Right kidney (tissue), 9 donors: ENCODE measurements at places on chromosomes 13 and 19.

GRCh38 chr13:94878602-94879165 lies 166.3 kb upstream of the SOX21 start:
- DNase-seq = no peak

GRCh38 chr13:37869756-37870488 lies at the start of gene TRPC4:
Gene TRPC4 (minus strand): TSS chr13:37869772. CDS start chr13:37783333, 86,439 bp downstream.
- peak; percentile 77 for DNase-seq

- DNase-seq = no peak
Measured at GRCh38 chr13:50326811-50327210, 311.6 kb downstream of the KCNRG start.

DNA sequence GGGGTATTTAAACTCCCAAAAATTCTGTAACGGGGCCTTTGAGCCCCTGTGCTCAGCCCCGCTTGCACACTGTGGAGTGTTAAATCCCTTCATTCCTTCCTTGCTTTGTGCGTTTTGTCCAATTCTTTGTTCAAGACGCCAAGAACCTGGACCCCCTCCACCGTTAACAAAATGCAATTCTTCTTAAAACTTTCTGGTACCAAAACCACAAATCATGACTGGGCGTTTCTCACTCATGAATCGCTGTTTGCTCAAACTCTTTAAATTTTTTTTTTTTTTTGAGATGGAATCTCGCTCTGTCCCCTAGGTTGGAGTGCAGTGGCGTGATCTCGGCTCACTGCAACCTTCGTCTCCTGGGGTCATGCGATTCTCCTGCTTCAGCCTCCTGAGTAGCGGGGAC lies 881 bp downstream of the ZNF20 start:
- DNase-seq = peak; percentile 43

DNA sequence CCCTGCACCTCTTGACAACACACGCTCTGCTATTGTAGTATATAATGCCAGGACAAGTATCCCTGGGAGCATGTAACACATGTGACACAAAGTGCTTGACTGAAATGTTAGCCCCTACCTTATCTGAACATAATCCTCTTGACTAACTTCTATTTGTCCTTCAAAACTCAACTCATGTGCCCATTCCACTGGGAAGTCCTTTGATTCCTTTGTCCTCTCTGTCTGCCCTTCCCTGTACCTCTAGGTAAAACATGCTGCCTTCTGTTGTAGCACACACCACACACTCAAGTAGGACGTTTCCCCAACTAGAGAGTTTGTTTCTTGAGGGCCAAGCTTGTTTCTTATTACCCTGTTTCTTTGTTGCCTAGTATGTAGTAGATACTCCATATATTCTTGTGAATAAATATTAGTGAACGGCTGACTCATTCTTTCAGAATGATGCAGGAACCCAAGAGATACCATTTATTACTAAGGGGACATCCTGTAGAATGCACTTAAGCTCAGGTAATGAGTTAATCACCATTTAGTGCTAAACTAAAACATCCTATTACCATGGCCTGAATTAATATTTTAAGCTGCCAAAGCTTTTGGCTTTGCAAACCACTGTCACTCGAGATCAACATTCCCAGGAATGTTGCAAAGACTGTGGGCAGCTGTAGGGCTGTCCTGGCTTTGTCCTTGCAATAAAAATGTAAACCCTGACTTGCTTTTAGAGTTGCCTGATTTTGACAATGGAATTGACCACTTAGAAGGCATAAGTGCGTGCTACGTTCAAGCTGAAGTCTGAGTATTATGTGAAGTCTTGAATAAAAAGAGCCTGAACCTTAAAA lies 313.4 kb downstream of the COG6 start:
- no peak for DNase-seq

DNA sequence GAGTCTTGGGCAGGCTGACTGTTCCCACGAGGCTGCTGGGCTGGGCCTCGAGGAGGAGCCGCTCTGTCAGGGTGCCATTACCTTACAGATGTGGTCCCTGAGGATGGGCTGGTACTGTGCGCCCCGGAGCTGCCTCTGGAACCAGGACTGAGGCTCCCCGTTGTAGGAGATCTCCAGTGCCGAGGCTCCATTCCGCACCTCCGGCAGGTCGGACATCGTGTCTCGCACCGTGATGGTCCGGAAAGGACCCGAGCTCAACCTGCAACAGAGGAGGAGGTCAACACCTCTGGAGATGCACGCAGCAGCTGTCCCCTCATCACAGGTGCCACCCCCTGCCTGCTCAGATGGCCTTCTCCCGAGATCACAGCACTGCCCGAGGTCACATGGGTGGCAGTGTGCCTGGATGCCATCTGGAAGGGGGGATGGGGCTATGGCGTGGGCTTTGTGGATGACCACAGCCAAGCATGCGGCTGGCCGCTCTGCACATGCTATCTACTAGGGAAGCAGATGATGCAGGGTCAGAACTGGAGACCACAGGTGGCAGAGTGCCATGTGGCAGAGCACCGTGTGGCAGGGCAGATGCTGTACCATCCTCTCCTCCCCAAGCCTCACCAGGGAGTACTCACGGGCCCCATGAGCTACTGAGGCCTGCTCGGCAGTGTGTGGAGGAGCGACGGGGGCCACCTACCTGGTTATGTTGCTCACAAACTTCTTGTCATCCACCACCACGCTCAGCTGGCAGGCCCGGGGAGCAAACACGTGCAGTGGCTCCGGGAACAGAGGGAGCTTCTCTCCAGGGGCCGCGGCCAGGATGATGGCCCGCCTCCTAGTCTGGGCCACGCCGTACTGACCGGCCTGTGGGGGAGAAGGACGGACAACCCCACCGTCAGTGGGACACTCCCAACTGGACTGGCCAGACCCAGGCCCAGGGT lies 18.3 kb upstream of the EIF3G start:
- DNase-seq = no peak

DNA sequence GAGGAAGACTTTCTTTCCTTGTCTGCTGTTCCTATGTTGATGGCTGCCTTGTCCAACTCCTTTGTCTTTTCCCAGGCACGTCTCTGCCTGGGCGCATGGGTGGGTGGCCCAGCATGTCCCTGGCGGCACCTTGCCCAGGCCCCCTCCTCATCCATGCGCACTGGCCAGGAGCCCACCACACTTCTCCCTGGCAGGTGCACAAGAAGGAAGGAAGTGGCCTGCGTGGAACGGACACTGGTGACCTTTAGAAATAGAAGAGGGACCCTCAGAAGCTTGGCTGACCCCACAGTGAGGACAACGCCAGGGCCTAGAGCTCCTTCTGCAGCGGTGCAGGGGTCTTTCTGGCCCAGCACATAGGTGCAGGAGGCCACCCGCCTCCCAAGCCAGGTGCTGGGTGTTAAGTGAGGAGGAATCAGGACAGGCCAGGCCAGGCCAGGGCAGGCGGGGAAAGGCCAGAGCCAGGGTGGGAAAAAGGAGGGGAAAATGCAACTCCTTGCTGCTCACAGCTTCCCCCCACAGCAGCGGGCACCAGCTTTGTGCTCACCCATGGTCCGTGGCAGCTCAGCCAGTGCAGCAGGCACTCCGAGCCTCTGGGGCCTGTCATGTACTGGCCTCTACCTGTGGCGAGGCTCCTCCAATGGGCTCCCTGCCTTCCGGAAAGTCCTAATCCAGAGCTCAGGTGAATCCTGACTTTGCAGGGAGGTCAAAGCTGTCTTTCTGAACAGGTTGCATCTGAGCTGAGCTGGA lies 104.0 kb downstream of the SOX1 start:
- no peak for DNase-seq

- no peak for DNase-seq
Measured at GRCh38 chr13:30845297-30846214, 60.5 kb upstream of the MEDAG start.

DNA sequence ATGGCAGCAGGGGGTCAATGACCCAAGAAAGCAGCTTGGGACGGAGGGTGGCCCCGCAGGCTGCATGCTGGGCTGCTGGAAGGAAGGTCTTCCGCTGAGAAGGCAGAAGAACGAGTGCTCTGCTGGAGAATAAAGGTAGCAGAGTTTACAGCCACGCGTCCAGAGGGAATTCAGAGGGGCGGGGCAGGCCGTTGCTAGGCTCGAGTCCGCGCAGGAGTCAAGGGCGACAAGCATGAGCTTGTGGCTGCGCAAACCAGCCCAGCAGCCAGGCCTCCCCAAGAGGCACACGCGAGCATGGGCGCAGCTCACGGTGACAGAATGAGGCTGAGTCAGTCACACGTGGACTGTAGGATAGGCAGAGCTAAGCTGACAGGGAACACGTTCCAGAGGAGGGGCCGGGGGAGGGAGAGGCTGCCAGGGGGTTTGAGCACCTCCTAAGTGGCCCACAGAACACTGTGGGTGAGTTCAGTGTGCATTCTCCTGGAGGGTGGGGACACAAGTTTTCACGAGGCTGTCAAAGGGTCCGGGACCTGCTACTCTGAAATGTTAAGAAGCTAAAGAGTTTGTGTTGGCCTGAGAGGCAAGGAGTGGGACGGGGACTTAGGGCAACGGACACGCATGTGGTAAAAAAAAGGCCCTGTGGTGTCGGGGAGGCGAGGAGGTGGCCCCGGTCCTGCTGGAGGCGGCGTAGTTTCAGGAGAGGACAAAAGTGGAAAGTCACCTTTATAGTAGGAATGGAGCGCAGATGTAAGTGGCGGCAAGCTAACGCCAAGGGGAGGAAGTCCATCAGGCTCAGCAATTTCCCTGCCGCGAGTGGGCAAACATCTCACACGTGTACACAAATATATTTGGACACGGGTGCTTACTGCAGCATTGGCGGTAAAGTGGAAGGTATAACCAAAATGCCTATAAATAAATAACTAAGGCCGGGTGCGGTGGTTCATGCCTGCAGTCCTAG lies 17.7 kb downstream of the RFX2 start:
- DNase-seq = peak; percentile 69

DNA sequence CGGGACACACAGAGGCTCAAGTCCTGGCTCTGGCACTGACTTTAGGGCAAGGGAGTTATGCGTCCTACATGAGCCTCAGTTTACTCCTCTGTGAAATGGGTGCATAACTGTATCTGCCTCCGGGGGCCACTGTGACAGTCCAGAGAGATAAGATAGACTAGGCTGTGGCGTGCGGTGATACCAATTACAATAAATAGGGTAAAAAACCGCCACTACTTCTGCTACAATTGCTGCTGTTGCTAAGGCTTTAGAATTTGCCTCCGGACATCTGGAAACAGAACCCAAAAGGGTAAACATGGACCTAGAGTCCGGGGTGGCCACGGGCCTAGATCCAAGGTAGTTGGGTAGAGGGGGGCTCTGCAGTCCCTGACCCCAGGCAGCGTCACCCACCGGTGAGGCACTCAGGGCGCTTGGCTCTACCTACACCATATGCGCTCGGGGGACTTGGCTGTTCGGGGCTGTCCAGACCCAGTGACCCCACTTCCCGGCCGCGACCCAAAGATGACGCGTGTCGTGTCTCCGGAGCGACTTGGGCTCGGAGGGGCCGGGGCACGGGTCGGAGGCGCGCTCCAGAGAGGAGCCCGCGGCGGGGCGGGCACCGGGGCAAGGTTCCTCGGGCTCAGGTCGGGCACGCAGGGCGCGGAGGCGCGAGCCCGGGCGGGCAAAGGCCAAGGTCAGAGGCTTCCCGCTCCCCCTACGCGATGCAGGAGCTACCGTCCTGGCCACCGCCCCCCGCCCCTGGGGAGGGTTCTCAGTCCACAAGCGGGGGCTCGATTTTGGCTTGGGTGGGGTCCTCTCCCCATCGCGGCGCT lies 1.1 kb downstream of the INSR start:
- peak; percentile 61 for DNase-seq

DNA sequence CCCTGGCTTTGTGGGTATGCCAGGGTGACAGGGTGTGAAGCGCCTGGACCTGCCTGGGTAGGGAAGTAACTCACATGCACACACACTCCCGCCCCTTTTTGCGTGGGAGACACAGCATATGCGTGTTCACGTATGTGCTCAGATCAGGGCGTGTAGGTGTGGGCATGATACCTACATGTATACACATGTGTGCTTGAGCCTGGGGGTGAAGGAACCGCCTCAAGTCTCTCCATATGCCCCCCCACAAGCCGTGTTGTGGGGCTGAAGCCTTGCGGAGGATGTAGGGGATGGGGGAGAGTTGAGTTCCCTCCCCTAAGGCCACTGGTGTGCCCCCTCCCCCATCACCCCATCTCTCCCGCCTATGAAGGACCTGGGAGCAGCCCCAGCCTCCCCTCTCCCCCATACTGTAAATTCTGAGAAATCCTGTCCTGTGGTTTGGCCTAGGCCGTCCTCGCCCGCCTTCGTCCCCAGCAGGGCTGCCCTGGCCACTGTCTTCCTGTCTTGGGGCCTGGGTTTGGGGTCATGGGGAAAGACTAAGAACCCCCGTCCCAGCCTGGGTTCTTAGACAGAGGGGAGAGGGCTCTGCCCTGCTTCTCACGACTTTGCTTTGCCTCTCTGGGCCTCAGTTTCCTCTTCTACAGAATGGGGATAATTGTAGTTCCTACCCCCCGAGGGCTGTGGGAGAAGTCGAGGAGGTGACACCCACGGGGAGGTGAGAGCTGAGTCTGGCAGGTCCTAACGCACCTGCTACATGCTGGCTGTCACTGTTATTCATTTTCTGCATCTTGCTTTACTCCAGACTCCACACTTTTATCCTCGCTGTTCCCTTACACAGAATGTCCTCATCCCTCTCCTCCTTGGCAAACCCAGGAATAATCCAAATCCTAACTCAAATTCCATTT lies 14.3 kb downstream of the ACTL9 start:
- no peak for DNase-seq

- DNase-seq = no peak
Measured at GRCh38 chr19:50500753-50501151, 10.2 kb downstream of the JOSD2 start.

DNA sequence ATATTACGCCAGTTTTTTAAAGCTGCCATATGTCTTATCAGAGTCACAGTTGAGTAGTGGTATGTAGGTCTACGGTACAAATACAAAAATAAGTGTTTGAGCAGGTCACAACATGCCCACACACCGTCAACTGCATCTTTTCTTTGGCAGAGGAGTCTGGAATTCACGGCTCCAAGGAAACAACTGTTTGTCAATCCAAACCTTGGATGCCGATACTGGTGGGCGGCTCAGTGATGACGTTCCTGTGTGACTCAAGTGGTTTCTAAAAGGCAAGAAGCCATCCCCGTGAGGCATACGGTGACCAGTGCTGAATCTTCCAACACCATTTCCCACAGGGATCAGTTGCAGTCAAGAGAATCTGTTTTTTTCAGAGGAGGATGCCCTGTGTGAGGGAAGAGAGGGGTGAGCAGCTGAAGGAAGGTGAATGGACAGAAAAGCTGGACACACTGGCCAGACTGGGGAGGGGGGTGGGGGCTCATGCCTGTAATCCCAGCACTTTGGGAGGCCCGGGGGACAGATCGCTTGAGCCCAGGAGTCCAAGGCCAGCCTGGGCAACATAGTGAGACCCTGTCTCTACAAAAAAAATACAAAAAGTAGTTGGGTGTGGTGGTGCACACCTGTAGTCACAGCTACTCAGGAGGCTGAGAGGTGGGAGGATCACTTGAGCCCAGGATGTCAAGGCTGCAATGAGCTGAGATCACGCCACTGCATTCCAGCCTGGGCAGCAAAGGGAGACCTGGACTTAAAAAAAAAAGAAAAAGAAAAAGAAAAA lies 22.8 kb upstream of the CEBPG start:
- DNase-seq = no peak

- no peak for DNase-seq
Measured at GRCh38 chr13:111904701-111905608, 162.0 kb upstream of the SOX1 start.
